GM23338 (cell line): ENCODE measurements at places on chromosomes 4 and X.

DNA sequence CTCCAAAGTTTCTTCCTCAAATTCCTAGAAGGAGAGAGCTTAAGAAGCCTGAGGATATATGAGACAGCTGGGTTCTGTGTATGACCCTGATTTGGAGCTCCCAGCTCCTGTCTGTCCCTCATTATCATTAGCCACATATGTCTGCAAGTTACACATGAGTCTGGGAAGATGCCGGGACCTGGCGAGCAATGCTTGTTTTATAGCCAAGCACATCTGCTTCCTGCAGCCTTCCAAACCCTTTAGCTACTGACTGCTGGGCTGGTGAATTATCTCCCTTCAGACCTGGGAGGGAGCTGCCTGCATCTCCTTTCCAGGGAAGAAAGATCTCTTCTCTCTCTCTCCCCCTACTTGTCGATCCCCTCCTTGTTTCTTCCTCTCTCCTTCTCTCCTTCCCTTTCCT is 556.7 kb upstream of the BOD1L1 start:
- no peak for DNase-seq

DNA sequence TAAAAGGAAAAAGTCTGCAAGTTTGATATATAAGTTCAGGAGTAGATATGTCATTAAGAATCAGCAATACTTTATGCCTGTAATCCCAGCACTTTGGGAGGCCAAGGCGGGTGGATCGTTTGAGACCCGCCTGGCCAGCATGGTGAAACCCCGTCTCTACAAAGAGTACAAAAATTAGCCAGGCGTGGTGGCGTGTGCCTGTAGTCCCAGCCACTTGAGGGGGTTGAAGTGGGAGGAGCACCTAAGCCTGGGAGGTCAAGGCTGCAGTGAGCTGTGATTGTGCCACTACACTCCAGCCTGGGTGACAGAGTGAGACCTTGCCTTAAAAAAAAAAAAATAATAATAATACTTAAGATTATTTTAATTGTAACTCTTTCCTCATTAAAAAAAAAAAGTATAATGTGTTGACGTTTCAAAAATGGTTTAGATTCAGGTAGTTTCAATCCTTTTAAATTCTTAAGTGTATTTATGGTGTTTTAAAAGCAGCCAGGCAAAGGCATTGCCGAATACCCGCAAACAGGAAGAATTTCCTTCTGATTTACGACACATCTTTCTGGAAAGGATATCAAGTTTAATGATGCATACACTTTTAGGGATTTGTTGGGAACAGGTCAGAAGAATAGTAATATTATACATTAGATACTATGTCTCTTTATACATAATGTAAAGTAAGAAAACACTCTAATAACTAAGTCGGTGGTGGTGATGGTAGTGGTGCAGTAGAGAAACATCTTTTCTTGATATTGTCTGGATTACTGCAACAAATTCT is 80.9 kb downstream of the KDM6A start:
- DNase-seq, result no peak

GRCh38 chr4:6527683-6528595 is 47.0 kb upstream of the MAN2B2 start:
- no peak for DNase-seq

- DNase-seq, result no peak
These were observed 51.9 kb upstream of the XIAP start for GRCh38 chrX:123807835-123808416.

DNA sequence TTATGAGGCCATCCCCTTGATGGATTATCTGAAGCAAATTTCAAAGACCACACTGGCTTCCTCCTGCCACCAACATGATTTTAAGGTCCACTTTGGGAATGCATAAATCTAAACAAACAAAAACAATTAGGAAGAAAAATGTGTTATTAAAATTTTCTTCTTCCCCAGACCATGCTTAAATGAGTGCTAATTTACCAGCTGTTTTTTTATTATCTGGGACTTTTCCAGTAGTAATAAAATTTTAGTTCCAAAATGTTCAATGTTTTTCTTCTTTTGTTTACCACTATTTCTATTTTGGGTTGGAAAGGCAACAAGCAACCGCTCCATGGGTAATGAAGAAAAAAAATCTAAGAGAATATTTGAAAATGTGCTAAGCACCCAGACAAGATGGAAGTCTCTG is 62.3 kb downstream of the POLR2B start:
- no peak for DNase-seq

- DNase-seq, result no peak
These were observed 4.7 kb downstream of the FAM120C start for GRCh38 chrX:54178100-54178940.
